ENCODE measurements at places on chromosomes 12 and 14. TPM values are rescaled to one million over a fixed set of nuclear protein-coding genes. Genes with fewer than 3 reads are reported as not detected.
A peak's percentile ranks its signal among the peaks of the same experiment; 100 is the strongest.

The KRT83 gene
- not detected for polyA plus RNA-seq

The PALS1 gene
- 11.7 TPM for polyA plus RNA-seq

The RNASE2 gene
- polyA plus RNA-seq = not detected

The EXOC5 gene
- 61.9 TPM for polyA plus RNA-seq

The MYF6 gene
- polyA plus RNA-seq = not detected

DNA sequence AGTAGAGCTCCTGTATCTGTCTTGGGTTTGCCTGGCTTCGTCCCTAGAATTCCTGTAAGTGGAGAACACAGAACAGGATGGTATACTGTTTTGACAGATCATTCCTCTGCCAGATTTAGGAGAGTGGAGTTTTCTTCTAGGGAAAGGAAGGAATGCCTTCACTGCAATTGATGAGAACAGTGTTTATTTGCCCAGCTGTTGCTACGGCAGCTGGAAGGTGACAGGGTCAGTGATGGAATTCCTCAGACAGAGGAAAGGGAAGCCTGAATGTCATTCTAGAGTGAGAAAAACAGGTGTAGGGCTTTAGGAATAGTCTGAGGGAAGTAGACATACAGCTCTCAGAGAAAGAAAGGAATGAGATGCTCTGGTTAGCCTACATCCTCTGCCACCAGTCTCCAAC, 11.7 kb downstream of the CSRNP2 start:
- no peak overlapping the region for H3K27ac ChIP-seq
- no peak overlapping the region for H3K4me3 ChIP-seq
- H3K27me3 ChIP-seq = no peaks in the 10 kb centered on the region
- peaks cover 45% of the 10 kb centered on the region for H3K36me3 ChIP-seq

DNA sequence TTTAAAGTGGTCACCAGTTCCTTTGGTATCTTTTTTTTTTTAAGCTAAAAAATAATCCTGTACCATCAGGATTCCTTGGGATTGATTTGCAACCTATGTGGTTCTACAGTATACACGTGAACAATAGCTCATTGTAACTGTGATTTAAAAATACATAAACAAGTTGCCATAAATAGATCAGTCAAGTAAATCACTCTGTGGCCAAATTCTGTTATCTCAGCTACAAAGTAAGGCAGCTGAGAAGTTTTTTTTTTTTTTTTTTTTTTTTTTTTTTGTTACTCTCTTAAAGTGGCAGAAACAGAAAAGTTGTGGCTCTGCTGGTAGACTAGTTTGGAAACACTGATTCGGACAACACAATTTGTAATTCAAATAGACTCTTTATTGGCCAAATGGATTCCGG, 104.5 kb downstream of the PRICKLE1 start:
- no peaks in the 10 kb centered on the region for H3K36me3 ChIP-seq
- DNase-seq = peak; percentile 51
- H3K4me1 ChIP-seq = peaks cover 42% of the 10 kb centered on the region
- H3K4me3 ChIP-seq = peak overlapping the region; percentile 78

- H3K4me3 ChIP-seq = no peak overlapping the region
- H3K27me3 ChIP-seq = no peaks in the 10 kb centered on the region
- H3K27ac ChIP-seq = no peak overlapping the region
- no peaks in the 10 kb centered on the region for H3K4me1 ChIP-seq
These were observed 90.8 kb upstream of the NPAS3 start for GRCh38 chr14:32847867-32848266.

DNA sequence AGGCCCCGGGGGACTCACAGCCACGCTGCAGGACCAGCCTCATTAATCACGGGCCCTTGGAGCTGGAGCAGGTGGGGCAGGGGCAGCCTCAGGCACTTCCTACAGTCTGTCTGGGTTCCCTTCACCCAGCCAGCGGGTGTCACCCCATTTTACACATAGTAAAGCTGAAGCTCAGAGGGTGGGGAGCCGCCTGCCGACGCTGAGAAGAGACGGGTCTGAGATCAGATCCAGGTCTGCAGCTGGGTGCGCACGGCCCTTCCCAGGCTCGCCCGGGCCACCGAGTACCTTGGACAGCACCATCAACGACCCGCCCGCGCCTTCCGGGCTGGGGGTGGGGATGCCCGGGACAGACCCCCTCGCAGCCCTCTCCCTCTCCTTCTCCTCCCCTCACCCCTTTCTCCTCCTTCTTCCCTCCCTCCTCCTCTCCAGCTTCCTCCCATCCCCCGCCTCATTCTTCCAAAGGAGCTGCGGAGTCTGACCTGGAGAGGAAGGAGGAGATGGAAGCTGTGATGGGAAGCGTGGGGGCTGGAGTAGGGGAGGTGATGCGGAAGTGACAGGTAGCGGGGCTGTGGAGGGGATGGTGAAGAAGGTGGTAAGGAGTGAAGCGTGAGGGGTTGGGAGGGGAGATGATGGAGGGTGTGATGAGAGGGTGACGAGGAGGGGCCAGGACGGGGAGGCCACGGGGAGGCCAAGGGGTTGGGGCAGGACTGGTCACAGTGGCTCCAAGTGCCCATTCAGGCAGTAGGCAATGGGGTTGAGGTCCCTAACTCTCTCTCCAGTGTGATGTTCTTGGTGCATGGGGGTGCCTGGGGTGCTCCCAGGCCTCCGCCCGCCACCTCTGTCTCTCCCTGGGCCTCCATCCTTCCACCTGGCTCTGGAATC, 8.8 kb downstream of the DTX1 start:
- no peak overlapping the region for H3K4me3 ChIP-seq
- peak; percentile 27 for DNase-seq
- no peaks in the 10 kb centered on the region for H3K36me3 ChIP-seq
- no peaks in the 10 kb centered on the region for H3K4me1 ChIP-seq

DNA sequence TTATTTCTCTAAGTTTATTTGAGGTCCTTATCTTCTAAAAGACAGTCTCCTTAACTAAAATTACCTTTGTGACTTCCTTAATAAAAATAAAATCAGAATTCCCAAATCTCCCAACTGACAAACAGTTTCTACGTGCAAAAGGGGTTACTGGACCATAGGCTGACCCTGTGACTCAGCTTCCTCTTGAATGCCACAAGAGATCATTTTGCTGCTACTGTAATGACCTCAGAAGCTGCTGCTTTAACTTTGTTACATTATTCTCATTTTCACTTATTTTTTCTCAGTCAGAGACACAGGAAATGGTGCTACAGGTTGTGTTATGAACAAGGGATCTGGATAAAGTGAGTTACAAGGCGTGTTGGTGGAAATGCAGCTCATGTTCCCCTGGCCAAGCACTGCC, 132.2 kb upstream of the TMTC2 start:
- no peaks in the 10 kb centered on the region for H3K36me3 ChIP-seq
- no peak overlapping the region for H3K27ac ChIP-seq

All from cardiac muscle cell (in vitro differentiated cells and primary cell).